Stimulated activated naive CD8-positive, alpha-beta T cell treated with anti-CD3 and anti-CD28 coated beads, Interleukin-15, Interleukin-2, amounts not matched to agents 100 U/mL and 50 U/mL, for 24 hours (primary cell): ENCODE measurements at places on chromosomes 1 and 21.

DNA sequence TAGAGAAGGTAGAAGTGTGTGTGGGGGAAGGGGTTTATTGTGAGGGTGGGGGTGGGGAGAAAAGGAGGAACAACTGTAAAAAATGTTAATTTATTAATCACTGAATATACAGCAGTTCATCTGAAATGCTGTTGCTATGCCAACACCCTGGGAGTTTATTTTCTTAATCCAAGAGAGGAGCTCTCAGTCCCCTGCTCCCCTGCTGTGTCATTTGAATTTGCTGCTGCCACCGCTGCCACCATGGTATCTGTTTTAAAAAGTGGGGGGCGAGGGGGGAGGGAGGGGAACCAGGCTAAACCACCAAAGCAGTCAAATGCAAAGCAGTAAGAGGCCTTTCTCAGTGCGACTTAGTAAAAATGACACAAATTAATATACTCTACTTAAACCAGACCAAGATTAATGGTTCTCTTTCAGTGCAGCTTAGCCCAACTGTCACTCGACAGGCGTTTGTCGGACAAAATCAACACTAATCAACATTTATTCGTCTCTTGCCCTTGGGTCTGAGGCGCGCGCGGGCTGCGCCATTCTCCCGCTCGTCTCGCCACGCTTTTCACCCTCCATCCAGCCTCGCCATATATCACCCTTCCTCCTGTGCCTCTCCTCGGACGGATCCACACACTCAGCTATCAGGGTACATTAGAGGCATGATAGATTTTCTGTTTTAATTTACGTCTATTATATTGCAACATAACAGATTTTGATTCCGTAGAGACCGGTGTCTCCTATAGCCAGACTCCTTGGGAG is 76.2 kb downstream of the PBX1 start:
- DNase-seq = no peak

DNA sequence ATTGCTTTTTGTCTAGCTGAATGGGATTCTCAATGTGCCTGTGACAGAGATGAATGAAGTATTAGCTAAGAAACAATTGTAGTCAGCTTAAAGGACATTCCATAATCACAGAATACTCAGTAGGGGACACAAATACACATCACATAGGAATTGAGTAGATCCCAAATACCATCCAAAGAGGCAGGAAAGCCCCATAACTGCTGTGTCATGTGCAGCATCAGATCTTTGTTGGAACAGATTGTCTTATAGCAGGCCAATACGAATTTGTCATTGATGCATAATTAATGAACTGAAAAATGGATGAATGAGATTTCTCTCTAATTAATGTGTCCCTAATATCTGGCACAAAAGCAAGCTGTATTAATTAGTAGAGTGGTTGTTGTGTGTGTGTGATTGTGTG is 82.3 kb upstream of the S1PR1 start:
- DNase-seq = no peak

- no peak for DNase-seq
Measured at GRCh38 chr1:170730438-170730837, 66.5 kb downstream of the PRRX1 start.

GRCh38 chr21:41581592-41582228 is 73.8 kb upstream of the TMPRSS2 start:
- no peak for DNase-seq

GRCh38 chr21:41600116-41600515 is 92.2 kb upstream of the TMPRSS2 start:
- DNase-seq = no peak
